ENCODE measurements at places on chromosomes 7 and 10.

- no peak for DNase-seq
Observed at GRCh38 chr10:82757397-82757796, 882.4 kb downstream of the NRG3 start.

GRCh38 chr10:48289501-48290238, 15.2 kb upstream of the FRMPD2 start:
- peak; percentile 63 for DNase-seq

GRCh38 chr10:59887972-59888640, 18.2 kb downstream of the CCDC6 start:
- no peak for DNase-seq

DNA sequence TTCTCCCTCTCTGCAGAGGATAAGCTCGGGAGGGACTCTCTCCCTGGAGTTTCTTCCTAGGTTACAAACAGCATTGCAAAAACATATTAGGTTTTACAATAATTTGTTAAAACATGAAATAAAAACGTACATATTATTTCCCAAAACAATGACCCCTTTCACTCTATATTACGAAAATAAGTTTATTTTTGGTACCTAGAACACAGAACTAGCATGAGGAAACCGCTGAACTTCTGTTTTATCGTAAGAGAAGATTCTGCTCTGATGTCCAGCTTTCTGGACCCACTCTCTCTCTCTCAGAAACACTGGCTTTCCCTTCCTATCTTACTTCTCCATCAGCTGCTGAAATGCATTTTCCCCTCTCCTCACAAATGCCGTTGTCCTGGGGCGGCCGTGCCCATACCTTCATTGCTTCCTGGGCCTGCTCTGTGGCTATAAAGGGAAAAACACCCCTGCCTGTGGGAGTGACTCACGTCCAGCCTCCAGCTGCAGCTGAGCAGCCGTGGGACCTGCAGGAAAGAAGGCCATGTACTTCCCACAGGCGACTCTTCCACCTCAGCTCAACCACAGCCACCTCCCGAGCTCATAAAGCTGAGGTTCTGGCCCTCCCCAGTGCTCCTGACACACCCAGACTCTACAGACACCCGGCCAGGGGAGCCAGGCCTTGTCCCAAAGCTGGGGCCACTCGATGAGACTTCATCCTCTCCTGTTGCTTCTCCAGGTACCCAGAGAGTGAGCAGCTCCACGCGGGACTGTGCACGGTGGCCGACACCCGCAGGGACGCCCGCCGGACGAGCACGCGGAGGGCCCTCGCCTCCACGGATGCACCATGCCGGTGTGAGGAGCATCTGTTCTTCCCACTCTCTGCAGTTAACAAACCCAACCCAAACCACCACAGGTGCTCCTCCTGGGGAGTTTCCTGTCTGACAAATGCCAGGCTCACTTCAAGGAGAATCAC, 3.1 kb downstream of the GPER1 start:
- no peak for DNase-seq

- DNase-seq: peak; percentile 70
Observed at GRCh38 chr7:30135301-30136116, 723 bp downstream of the MTURN start.

GRCh38 chr7:93185303-93186027, 37.3 kb upstream of the SAMD9L start:
- DNase-seq: peak; percentile 21

DNA sequence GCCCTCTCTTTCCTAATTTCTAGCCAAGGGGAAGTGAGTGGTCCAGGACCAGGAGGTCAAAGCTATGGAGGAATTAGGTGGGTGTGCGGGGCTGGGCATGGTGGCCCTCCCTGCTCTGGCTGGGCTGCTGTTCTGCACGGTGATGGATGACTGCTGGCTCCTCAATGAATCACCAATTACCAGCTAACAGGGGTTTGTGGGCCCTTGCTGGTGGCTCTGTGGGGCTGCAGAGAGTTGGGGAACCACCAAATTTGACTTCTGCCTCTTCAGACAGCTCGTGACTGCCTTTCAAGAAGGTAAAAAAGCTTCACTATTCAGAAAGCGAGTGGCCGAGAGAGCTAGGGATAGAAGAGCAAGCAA, 35.0 kb upstream of the HABP2 start:
- DNase-seq: no peak

DNA sequence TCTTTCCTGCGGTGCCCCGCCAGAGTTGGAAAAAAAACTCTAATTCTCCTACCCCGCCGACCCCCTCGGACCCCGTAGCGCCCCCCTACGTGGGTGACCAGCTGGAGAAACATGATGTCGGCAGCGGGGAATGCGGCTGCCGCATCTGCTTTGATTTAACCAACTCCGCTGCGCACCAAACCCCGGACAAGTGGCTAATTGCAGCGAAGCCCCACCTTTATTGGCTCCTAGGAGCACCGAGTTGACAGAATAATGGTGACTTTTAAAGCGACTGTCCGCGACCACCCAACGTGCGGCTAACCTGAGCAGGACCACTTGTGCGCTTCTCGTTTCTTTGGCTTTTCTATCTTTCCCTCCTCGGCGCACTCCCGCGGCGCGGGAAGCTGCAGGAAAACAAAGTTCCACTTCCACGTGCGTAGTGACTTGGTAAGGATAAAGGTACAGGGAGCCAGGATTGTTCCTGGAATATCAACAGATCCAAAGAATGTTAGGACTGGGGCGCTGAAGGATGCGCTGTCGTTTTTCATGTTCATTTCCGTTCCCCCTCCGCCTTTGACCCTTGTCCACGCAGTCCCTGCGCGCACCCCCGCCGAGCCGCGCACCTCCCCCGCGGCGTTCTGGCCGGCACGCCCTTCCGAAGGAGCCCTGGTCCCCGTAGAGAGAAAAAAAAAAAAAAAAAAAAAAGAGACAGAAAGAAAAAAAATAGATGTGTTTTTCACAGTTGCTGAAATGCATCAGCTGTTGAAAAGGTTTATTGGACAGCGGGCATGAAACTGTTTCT, 1.4 kb downstream of the WNT16 start:
- DNase-seq: peak; percentile 24

DNA sequence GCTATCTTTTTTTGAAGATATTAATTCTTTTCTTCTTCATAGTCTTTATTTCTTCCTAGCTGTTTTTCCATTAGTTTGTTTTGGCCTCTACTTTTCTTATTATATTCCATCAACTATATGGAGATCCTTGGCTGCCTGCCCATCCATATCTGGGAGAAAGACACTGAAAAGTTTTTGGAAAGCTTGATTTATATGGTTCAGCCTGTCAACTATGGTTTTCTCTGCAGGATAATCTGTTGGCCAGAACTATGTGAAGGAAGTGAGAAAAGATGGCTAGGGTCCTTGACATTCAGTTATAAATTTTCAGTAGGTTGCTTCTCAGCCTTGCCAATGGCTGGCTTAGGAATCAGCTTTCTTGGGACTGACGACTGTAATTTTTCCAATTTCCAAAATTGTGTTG, 10.0 kb upstream of the CDK14 start:
- DNase-seq: no peak

GRCh38 chr10:43928425-43928968, 279.8 kb upstream of the ZNF32 start:
- DNase-seq: no peak

DNA sequence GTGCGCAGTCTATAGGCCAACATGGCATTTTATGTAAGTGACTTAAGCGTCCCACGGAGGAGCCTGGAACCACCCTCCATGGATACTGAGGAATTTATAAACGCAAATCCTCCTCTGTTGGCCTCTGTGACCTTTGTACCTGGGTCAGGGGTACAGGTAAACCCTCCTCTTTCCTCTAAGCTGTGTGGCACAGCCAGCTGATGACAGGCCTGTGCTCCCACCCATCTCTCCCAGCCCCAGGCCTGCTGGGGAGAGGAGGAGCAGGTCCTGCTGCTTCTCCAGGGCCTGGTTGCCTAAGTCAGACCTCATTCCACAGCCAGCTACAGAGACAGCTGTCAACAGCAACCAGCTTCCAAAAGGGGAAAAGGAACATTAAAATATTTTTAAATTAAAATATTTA, 5.0 kb downstream of the AVPI1 start:
- DNase-seq: no peak

DNA sequence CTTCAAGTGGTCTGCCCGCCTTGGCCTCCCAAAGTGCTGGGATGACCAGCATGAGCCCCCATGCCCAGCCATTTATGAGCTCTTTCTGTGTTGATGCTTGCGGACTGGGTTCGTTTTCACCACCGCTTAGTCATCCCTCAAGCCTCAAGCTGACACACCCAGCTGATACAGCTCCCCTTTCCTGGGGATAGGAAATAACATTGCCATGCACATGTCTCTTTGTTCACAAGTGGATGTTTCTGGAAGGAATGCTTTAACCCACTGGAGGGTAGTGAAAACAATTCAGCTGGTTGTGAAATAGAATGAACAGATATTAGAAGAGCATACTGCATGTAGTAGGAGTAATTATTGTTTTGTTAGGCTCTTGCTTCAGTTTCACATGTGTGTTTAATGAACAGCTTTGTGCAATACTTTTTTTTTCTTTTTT, 8.5 kb upstream of the METTL27 start:
- peak; percentile 98 for DNase-seq

DNA sequence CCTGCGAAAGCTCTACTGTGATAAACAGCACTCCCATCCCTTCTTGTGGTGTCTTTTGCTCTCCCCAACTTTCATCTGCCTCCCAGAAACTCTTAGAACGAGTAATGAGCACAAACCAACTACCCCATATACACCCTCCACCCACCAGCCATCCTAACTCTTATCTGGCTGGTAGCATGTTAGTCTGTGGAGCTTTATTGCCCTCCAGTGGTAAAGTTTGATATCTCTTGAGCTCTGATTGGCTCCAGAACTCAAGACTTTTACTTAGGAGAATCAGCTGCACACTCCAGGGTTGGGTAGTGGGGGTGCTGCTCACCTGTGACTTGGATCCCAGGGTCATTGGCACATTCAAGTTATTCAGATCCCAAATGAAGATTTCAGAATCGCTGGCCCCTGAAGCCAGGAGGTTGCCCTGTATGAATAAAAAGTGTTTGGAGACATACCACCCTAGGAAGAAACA, 10.9 kb downstream of the SEC31B start:
- peak; percentile 79 for DNase-seq

GRCh38 chr10:72146071-72146470, 57.7 kb upstream of the SPOCK2 start:
- no peak for DNase-seq

GRCh38 chr7:157505646-157506045, 168.8 kb downstream of the DNAJB6 start:
- no peak for DNase-seq

DNA sequence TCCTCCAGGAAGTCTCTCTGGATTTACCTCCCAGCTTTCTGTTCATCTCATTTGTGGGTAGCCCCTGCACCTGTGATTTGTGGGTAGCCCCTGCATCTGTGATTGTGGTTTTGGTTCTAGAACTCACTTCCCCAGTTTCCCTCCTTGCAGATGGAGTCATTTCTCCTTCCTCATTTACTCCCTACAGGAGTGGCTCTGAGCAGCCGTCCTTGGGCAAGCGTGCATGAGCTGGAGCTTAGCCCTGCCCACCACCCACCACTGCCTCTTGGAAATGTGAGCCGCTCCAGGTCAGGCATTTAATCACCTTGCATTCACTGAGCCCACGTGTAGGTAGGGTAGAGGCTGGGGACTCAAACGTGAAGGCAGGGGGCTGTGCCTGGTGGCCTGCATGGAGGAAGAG, 8.2 kb downstream of the COL26A1 start:
- DNase-seq: no peak

GRCh38 chr7:50371551-50372021, 67.1 kb downstream of the IKZF1 start:
- DNase-seq: no peak

DNA sequence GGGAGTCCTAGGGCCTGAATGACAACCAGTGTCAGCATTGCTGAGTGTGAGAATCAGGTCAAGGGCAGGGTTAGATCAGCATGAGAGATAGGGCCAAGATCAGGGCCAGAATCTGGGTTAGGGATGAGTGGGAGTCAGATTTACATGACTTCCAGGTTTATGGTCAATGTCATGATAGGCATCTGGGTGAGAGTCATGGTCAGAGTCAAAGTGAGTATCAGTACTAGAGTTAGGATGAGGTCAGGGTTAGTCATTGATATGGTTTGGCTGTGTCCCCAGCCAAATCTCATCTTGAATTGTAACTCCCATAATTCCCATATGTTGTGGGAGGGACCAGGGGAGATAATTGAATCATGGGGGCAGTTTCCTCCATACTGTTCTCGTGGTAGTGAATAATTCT, 12.3 kb downstream of the MRPS24 start:
- no peak for DNase-seq

DNA sequence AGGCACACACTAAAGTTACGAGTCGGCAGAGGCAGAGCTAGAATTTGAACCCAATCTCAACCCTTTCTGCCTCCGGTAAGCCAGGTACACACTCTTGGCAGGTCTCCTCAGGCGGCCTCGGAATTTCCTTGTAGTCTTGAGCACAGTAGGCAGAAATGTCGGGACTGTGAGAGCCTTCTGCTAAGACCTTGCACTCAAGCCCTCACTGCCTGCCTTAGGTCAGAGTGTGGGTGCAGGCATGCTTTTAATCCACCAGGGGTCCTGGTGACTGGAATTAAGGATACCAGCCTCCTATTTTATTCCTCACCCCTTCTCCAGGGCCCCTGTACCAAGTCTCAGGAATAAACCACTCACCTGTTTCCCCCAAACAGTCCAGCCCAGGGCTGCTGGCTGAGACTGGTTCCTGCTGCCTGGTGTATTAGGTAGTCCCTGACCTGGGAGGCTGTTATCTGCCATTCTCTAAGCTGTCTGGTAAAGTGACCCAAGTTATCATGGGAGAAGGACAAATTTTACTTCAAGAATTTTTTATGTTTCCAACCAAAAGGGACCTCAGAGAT, 855 bp downstream of the ATP6V1F start:
- DNase-seq: peak; percentile 82

- DNase-seq: no peak
Observed at GRCh38 chr7:138797715-138798320, at the start of the genes ATP6V0A4 and TMEM213. Gene ATP6V0A4, minus strand, starts transcription at chr7:138798196. Its CDS starts 26,949 bp downstream, at chr7:138771247. Gene TMEM213, plus strand, starts transcription at chr7:138797994. Its CDS starts 111 bp downstream, at chr7:138798105.

DNA sequence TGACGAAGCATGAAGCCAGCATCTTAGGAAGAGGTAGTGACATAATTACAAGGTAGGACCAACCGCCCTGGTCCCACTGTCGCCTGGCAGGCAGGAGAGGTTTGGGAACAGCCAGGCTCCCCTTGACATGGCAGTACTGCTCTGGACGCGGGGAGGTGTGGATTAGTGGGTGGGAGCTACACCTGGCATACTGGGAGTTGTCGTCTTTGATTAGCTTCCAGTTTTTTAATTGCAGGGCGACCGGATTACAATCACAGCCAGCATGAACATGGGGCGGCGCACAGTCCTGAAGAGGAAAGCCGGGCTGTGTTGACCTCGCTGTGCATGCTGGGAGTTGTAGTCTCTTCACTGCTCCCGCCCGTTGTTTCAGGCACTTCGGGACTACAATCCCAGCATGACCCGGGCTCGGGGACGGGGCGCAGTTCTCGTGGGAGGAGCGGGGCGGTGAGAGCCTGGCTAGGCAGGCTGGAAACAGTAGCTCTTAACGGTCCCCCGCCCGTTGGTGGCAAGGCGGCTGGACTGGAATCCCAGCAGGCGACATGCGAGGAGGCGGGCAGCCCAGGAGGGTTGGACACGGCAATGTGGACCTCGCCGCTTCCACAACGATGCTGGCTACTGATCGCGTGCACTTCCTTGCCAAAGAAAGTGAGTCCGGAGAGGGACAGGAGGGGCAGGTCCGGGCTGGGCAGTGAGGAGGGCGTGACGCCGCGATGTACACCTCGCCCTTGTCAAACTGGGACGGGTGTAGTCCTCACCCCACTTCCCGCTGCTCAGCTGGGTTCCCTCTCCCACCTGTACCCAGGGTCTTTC, 98.0 kb upstream of the ZNF722 start:
- no peak for DNase-seq

- peak; percentile 20 for DNase-seq
Observed at GRCh38 chr7:141355032-141355431, 196.2 kb upstream of the AGK start.

Data from choroid plexus epithelial cell (primary cell).